ENCODE measurements at places on chromosomes 2 and 18.

DNA sequence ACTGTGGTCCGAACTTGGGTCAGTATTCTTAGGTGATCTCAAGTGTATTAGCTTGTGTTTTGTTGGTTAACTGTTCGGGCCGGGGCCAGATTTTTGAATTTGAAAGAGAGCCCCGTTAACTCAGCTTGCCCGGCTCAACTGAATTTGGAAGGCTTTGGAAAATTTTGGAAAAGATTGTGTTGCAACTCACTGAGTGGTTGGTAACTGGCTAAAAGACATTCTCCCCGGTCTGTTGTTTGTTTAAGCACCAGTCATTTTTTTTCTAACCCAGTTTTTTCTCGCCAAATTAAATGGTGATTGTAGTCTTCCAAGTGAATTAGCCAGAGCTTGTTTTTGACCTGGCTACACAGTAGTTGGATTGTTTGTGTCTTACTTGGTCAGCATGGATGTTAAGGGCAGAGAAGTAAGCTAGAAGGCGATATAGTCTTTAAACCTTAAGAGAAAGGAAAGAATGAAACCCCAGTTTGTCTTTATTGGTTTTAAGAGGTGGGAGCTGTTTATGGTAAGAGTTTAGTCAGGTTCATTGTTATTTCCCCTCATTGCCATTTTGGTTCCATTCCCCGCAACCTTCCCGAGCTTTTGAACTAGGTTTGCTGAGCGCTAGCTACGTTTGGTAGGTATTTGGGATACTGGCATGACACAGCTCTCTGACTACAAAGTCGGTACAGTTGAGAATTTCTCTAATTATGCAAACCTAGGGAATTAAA lies 2.4 kb downstream of the MAP4K4 start:
- no peak for DNase-seq

DNA sequence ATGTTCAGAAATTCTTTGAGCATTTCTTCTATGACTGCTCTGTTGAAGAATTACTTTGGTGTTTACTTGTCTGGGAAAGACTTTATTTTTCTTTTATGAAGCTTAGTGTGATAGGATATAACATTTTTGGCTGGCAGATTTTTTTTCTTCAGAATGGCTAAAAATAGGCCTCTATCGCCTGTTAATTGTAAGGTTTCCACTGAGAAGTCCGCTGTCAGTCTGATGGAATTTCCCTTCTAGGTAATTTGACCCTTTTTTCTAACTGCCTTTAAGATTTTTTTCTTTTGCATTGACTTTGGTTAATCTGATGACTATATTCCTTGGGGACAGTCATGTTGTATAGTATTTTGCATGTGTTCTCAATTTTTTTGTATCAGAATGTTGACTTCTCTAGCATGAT lies 590.7 kb downstream of the ADCYAP1 start:
- no peak for DNase-seq

DNA sequence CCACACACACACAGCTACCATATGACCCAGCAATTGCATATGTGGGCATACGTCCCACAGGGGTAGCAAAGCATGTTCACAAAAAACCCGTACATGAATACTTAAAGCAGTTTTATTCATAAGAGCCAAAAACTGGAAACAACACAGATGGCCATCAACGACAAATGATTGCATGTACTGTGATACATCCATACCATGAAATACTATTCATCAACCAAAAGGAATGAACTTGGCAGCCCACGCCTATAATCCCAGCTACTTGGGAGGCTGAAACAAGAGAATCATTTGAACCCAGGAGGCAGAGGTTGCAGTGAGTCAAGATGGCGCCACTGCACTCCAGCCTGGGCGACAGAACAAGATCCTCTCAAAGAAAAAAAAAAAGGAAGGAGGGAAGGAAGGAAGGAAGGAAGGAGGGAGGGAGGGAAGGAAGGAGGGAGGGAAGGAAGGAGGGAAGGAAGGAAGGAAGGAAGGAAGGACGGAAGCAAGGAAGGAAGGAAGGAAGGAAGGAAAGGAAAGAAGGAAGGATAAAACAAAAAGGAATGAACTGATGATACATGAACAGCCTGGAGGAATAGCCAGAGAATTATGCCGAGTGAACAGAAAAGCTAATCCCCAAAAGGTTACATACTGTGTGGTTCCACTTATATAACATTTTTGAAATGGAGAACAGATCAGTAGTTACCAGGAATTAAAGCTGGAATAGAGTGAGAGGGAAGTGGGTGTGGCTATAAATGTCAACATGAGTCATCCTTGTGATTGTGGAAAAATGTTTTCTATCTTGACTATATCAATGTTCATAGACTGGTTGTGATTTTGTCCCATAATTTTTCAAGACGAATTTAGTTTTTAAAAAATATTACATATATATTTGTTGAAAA lies 19.6 kb upstream of the YPEL5 start:
- DNase-seq = no peak

- DNase-seq = no peak
Measured at GRCh38 chr2:166573391-166573790, 79.3 kb upstream of the SCN7A start.

DNA sequence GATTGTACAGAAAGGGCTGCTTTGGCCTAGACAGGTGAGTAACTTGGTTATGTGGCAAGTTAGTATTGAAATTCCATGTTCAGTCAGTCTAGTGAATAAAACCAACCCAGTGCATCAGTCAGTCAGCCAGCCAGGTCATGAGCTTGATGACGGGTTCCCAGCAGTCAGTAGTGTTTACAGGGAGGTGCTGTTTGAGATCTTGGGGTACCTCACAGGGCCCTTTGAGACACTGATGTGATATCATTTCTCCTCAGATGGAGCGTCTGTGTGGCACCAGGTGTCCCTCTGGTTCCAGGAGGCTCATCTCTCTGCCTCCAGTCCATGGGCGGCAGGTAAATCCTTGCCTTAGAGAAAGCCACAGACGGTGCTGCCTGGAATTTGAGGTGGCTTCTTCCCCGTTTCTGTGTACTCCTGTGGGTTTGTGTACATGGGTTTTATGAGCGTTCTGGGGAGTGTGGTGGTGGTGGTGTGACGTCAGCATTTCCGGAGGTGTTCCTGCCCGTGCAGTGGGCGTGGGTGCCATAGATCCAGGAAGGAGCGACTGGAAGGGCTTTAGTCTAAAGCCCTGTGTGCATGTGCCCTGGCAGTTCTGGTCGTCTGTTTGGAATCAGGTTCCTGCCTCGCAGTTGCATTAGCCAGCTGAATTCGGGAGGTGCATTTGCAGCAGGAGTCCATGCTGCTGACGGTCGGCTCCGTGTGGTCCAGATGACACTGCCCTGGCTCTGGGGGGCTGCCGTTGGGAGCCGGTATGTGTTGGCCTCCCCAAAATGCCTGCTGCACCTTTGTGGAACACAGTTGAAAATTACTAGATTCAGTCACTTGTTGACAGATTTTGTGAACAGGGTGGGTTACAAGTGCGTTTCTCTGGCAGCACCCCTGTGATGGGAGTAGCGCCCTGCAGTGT lies 2.1 kb downstream of the CTDP1 start:
- peak; percentile 19 for DNase-seq

DNA sequence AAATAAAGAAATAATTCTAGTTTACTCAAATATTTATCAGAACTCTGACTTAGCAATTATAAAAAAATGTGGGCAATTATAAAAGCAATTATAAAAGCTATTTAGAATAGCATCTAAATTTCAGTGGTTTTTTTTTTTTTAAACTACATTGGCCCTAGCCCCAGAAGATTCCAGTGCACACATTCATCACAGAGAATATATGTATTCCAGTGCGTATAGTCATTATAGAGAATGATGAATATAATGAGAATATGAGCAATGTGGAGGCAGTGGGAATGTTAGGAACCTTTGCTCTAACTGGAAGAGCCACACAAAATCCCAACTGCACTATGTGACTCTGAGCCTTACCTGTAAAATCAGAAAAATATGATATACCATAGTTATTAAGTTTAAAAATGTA lies 10.5 kb downstream of the MAP3K2 start:
- DNase-seq = no peak

DNA sequence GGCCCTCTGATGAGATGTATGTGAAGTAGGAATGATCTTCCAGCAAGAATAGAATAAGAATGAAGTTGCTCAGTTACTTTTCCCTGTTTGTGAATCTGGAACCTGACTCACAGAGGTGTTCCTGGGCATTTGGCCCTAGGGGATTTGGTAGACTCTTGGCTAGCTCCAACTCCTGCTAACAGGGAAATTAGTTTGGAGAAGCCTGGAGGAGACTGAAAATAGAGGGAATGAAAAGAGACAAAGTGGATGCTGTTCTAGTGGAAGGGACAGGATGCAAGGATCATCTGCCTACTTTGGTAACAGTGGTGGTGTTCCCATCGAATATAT lies 19.6 kb downstream of the TMEM17 start:
- DNase-seq = no peak

DNA sequence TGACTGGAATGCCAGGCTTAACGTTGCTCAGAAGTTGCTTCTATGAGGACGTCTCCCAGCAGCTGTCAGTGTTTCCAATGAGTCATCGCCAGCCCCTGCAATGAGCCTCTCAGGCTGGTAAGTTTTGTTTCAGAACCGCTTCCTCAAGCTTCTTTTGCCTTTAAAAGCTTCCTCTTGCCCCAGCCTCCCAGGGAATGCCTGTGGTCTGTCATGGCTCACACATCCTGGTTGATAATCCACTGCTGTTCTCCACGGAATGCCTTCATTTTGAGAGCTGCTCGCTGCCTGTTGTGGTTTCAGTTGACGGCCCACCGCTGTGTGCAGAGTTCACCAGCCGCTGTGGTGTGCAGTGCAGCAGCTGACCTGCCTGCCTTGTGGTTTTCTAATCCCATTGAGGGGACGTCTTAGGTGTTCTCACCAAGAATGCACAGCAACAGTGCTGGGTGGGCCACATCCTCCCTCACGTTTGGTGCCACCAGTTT lies 96.4 kb downstream of the RTP5 start:
- DNase-seq = peak; percentile 16

DNA sequence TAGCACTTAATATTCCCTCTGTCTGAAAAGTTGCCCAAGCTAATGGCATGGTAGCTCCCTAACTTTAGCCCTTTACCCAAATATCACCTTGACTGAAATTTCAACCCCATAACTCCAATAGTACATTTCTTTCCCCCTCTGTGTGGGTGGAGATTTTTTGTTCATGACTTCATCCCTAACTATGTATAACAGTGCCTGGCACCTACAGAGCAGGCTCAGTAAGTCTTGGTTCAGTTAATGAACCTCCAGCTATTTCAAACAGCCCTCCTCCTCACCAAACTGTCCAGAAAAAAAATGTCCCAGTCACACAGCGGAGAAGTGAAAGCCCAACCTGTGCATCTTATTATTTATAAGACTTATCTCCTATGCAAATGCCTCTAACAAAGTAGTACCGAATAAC lies 18.6 kb downstream of the BUB1 start:
- no peak for DNase-seq

- DNase-seq = no peak
Measured at GRCh38 chr2:127610561-127610960, 35.4 kb upstream of the GPR17 start.

- DNase-seq = no peak
Measured at GRCh38 chr18:78790511-78790910, 189.1 kb upstream of the SALL3 start.

DNA sequence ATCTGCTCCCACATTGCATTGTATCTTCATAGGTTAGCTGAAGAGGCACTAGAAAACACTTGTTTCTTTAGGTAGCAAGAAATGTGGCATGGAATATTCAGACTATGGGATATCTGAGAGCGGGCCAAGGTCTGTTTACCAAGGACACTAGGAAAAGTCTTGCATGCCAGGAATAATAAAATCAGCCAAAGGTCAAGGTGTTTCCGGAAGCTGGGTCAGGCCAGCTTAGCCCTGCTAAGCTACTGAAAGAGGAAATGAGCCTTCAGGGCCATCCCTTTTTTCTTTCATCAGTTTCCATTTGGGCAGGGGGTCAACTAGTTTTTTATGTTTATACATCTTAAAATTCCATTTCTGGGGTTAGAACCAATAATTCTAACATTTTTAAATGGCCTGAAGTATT lies 101.1 kb downstream of the DPP4 start:
- no peak for DNase-seq
